ENCODE measurements at places on chromosomes 2 and 18.

DNA sequence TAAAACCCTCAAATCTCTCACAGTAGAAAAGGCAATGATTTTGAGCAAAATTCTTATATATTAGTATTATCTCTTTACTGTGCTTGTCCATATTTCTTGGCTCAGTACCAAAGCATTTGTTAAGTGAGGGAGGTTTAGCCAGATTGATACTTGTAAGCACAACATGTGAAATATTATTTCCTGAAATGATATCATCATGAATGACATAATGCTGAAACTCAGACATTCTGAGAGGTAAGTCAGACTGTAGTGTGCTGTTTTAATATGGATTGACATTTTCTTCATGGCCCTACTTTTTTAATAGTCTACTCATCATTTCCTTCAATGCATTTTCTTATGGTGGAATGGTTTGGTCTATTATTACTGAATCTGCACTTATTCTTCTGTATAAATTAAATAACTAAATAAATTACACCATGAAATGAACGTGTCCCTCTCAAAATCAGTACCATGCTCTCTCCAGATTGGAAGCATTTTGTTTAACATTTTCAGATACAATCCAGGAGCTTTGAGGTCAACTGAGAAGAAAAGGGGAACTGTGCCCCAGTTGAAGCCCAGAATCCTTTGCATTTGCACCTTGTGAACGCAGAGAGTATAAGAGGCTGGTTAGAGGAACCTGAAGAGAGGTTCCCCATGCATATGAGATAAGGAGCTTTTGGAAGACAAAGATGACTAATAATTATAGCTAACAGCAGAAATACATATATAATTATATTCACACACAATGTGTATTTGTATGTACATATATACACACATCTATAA, 50.1 kb upstream of the CRACDL start:
- DNase-seq, result no peak

GRCh38 chr2:28533044-28533680, 37.3 kb downstream of the PLB1 start:
- no peak for DNase-seq

GRCh38 chr2:64192125-64192479, 47.9 kb upstream of the PELI1 start:
- DNase-seq, result no peak

DNA sequence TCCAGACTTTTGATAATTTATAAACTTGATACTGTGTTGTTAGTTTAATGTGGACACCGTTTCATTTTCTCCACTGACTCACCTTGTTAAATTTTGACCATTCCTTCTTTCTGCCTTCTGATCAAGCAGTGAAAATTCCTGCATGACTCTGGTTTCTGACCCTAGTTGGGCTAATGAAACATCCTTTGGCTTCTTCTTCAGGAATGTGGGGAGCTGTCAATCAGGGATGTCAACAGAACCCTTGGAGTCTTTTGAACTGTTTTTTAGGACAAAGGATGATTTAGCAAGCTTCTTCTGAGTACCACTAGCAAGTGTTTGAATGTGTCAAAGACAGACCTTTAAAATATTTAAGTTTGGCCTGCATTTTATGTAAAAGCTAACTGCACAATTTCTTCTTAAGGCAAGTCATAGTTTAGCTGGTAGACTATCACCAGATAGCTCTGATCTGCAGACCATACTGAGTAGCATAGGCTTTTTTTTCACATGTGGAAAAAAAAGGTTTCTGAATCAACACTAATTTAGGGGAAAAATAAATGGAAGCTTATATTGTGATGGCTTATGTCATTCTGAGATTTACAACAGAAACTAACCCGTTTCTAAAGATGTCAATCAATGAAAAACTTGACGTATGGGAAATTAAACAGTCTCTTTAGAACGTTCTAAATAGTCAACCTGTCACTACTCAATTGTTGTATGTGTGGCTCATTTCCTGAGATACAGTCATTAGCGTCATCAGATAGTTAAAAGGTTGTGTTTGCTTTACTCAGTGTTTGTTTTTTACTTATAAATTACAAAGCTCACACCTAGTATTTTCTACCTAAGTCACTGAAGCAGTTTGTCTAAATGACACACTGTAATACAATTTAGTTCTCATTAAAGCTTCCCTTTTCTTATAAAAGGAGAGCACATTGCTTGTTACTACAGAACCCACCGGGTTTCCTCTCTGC, 311.4 kb downstream of the PTPRM start:
- DNase-seq, result no peak

GRCh38 chr2:98698896-98699295, 32.0 kb downstream of the MGAT4A start:
- DNase-seq, result no peak

DNA sequence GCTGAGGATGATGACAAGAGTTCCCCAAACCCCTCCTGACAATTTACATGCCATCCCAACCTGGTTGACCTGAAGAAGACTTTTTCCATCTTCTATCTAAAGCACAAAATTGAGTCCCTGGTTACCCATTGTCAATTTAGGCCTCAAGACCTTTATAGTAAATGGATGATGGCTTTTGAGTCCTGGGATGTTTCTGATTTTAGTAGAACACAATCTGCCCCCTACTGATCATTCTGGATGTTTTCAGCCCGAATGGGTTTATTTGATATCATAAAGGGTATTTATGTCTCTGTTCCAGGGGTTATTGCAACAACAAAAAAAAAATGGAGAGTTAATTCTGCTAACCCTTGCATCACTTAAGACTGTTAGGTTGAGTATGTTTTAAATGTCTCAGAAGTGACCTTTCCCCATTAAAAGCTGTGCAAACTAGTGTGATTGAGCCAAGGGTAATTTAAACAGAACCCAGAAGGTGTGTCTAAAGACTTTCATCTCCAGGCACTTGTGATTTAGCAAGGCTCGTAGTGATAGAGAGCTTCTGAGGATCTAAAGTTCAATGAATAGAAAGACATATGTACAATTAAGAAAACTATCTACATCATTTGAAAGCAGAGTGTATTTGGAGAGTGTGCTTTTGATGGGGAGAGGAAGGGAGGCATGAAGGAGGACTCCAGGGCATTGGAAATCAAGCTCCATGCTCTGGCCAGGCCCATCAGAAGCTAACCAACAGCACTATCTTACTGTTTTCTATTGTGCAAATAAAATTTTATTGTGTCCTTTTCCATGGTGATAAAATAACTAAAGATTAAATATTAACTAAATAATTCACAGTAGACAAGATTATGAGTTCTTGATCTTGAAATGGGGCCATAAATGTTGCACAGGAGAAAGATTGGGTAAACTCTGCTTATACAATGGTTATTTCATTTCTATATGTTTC, 96.6 kb upstream of the NOSTRIN start:
- no peak for DNase-seq

DNA sequence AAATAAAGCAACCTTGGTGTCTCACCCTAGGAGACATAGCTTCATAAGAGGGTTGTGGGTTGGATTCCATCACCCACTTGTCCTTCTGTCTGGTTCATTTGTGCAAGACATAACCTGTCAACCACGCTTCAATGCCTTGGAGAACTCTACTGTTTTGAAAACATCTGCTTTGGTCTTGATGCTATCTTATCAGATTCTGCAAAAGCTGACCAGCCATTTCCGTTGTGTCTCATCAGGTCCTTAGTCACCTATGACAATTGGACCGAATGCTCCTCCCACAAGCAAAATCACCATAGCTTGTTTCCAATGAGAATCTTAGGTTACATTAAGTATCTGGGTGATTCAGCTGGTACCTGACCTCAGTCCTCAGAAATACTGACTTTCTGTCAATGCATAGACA, 35.4 kb downstream of the STAT4 start:
- no peak for DNase-seq

DNA sequence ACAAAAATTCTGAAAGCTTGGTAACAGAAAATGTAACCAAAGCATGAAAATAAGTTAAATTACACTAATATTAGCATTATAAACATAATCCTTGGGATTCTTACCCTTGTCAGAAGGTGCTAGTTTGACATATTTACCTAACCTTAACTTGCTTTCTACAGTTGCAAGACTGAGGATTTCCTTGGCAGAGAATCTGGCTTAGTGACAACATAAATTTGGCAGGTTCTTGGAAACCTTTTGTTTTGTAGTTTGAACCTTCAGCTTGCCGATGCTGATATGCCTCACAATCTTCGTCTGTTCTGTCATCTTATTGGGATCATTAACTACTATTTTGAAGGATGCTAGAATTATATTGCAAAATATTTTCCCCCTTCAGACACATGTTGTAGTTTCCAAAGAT, 3.4 kb downstream of the XIRP2 start:
- no peak for DNase-seq

Measured in esophagus squamous epithelium (tissue), 5 donors.